ENCODE measurements at places on chromosomes 4 and X.
A peak's percentile ranks its signal among the peaks of the same experiment; 100 is the strongest.

DNA sequence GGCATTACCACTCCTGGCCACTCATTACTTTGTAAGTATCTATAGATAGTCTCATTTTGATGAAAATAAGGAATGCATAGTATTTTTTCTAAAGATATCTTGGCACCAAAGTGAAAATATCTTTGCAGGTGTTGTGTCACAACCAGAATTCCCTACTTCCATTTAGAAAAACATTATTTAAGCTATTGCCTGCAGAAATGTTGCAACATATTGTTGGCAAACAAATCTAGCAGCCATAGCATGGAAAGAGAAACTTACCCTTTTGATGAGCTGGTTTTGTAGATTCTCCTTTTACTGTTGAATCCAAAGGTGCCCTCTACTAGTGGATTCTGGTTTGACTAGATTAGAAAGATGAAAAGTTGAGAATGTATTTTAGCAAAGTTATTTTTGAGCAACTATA is 138.8 kb downstream of the AREG start:
- no peak for DNase-seq

DNA sequence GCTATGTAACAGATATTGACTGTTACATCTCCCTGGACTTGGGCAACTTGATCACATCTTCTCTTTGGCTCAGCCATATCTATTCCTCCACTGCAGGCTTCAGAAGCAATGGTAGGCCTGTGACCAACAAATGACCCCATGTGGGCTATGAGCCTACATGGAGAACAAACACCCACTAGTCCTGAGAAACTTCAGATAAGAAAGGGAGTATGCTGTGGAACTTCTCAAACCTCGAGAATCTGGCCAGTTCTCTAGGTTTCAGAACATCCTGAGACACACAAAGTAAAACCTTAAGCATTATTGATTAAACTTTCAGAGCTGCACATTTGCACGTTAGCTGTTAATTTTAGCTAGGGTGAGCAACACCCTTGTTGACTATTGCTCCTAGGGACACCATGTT is 16.3 kb downstream of the RBMX2 start:
- no peak for DNase-seq

DNA sequence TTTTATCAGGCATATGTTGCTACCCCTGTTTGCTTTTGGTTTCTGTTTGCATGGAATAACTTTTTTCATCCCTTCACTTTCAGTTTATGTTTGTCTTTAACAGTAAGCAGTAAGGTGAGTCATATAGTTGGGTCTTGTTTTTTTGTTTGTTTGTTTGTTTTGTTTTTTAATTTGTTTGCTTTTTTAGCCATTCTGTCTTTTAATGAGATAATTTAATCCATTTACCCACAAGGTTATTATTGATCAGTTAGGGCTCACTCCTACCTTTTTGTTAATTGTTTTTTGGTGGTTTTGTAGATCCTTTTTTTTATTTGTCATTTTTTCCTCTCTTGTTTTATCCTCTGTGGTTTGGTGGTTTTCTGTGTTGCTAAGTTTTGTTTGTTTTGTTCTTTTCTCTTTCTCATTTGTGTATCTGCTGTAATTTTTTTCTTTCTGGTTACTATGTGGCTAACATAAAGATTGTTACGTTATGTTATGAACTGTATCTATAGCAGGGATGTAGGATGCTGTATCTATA is 379.5 kb upstream of the MAD2L1 start:
- DNase-seq: no peak

DNA sequence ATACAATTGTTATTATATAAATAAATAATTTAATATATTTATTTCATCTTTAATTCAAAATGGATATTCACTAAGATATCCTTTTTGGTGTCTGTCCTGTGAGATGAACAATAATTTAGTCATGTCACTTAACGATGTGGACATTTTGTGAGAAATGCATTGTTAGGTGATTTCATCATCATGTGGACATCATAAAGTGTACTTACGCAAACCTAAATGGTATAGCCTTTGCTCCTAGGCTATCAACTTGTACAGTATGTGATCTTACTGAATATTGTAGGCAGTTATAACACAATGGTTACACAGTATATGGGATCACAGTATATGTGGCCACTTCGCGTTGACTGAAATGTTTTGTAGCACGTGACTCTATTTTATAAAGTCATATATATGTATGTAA is 20.2 kb upstream of the CHRNA9 start:
- no peak for DNase-seq

- DNase-seq: no peak
Measured at GRCh38 chrX:150607201-150607600, 38.8 kb downstream of the MTM1 start.

DNA sequence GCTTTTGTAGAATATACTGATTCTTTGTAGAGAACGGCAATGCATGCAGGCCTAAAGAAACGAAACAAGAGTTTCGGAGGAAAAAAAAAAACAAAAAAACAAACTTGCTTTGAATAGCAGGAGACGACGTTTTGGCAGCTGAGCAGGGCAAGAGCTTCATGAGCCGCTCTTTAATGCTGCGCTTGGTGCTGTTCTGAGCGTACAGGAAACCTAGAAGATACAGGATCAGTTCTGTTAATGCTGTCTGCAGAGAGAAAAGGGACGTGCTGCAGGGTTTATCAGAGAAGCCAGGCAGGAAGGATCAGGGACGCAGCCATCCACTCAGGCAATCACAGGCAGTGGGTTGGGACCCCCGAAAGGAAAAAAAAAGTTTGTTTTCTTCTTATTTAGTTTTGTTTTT is 182.2 kb downstream of the PACRGL start:
- no peak for DNase-seq

DNA sequence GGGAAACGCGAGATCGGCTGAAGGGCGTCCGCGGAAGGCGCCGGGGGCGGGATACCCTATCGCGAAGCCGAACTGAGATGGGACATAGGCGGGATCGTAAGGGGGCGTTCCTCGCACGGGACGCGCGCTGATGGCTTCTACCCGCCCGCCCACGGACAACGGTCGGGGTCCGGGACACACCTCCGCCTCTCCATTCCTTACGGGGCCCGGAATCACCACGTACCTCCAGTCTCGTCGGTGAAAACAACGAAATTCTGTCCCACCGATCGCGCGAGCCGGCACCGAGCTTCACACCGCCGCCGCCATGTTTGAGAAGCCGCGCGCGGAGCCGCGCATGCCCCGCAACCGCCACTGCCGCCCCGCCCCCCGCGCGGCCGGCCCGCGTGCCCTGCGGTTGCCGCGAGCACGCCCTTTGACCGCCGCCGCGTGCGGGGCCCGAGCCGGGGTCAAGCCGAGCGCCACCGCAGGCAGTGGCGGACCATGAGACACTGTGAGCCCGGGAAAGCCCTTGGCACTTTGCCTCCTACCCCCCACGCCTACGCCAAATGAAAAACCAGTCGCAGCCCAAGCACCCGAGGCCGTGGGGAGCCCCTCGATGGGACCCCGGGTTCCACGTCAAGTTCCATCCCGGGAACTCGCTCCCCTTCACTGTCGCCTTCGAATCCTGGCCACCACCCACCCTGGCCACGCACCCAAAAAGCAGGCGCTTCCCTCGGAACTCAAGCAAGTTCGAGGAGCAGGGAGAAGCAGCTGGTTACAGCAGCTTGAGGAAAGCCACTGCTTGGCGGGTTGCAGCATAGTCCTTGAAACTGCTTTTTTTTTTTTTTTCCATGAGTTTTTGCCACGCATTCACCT is at the start of gene SCML2:
TSS of gene SCML2 (minus strand) at position 320 of the 855 bp plus-strand sequence. CDS start 20,617 bp downstream, outside the sequence.
- peak; percentile 42 for DNase-seq

- DNase-seq: no peak
Measured at GRCh38 chrX:108439426-108439942, at the start of gene COL4A5. Gene COL4A5, plus strand, starts transcription at chrX:108439838. Its CDS starts 288 bp downstream, at chrX:108440126.

DNA sequence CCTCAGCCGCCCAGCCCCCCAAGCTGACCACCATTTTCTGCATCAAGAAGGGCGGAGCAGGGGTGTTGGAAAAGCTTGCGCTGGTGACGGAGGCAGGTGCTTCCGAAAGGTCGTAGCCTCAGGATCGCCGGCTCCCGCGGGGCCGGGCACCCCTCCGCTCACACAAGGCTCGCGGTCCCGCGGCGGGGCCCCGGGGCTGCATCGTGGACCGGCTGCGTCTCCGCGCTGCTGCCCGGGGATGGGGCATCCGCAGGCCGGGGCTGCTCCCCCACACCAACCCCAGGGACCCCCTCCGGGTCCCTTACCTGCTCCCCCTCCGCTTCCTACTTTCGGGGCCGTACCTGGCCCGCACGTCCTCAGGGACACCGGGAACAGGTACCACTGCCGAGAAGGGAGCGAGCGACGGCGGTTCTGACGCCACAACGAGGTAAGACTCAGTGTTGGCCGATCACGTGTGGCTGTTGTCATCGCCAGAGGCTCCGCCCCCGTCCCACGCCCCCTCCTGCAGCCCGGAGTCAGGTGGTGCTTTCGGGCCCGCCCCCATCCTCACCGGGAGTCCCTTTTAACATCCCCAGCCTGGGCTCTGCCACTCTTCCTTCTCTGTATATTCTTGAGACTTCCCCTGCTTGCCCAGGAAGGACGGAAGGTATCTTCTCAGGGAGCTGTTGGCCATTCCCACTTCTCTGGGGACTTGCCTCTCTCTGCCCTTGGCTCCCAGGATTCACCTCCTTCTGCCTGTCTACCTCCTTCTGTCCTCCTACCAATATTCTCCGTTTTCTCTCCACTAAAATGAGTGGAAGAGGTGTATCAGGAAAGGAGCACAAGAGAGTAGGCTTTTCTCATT is at the start of gene BEX2:
TSS of gene BEX2 (minus strand) at position 436 of the 844 bp plus-strand sequence. CDS start 1,014 bp downstream, outside the sequence.
- DNase-seq: peak; percentile 59

DNA sequence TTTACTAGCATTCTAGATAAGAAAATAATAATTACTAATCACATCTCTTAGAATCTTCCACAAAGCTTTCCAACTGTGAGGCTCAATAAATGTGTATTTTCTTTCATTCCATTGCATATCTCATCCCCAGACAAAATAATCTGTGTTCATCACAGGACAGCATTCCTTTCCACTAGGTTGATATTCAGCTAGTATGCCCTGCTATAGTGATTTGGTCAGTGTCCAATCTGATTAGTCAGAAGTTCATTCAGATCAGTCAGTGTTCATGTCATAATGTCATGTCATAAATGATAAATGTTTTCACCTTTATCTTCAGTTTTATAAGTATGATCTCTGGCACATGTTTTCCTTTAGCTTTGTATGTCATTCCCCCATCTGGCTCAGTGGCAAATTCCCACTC is 611.4 kb downstream of the KCTD8 start:
- no peak for DNase-seq

- DNase-seq: no peak
Measured at GRCh38 chr4:147714575-147715401, 17.1 kb upstream of the ARHGAP10 start.

DNA sequence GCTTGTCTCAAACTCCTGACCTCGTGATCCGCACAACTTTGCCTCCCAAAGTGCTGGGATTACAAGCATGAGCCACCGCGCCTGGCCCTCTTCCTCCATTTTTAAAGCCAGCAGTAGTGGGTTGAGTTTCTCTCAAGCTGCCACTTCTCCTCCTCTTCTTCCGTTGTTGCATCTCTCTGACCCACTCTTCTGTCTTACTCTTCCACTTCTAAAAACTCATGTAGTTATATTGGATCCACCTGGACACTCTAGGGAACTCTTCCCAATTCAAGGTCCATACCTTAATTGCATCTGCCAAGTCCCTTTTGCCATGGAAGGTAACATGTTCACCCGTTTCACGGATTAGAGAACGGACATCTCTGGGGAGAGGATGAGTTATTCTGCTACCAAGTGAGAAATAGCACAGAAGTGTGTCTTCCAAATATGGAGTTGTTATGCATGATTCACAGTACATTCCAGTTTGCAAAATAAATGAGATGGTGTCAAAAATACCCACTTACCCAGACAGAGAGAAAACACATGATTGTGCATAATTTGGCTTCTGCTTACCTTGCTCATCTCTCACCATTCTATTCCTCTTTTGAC is 51.8 kb downstream of the GBA3 start:
- no peak for DNase-seq

DNA sequence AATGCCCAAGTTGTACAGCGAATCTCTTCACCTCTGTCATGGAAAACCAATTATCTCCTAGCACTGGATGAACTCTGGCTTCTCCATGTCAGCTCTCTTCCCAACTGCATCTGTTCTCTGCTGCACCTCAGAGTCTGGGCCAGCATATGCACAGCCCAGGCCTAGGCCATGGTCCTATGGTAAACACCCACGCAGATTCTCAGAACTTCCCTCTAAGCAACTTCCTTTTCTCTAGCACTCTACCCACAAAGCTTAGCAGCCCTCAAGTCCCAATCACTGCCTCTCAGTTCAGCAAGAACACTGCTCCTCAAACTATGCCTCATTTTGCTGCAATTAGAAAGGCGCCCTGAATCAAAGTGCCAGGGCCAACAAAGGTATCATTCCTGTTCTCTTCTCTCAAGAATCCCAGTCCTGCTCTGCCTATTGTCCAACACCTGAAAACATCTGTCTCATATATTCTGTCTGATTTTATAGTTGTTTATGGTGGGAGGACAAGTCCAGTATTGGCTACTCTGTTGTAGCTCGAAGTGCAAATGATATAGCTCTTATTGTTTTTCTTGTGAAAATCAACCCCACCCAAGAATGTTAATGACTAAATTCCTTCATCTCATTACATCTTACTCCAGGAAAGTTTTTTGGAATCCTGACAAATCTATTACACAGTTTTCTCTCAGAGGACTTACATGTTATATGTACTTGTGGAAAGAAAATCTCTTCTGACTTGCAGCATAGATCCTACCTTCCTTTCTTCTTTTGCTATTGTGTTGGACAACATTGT is 85.4 kb downstream of the DCHS2 start:
- DNase-seq: no peak

DNA sequence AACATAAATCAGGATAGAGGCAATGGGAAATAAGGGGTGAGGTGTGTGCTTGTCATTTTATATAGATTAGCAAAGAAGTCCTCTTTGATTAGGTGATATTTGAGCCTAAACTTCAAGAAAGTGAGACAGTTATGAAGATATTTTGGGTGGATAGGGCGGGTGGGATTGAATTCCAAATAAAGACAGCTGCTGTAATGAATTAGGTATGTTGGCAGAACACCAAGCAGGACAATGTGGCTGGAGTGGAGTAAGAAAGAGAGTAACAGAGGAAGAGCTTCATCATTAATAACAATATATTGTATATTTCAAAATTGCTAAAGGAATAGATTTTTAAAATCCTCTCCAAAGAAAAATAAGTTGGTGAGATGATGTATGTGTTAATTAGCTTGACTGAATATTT is 91.0 kb upstream of the CENPE start:
- DNase-seq: no peak

- peak; percentile 65 for DNase-seq
Measured at GRCh38 chr4:6974138-6974848, 64.7 kb downstream of the TBC1D14 start.

GRCh38 chr4:156634612-156635011 is 337.0 kb downstream of the PDGFC start:
- no peak for DNase-seq

DNA sequence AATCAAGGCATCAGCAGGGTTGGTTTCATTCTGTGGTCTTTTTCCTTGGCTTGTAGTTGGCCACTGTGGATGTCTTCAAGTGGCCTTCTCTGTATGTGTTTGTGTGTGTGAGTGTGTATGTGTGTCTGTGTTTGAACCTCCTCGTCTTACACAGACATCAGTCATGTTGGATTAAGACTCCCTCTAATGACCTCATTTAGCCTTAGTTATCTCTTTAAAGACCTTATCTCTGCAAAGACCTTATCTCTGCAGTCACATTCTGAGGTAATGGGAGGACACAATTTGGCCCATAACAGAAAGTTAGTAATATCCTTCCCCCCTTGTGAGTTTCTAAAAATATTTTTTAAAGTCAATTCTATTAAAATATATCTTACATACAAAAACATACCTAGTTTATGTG is 126.7 kb downstream of the EMCN start:
- DNase-seq: no peak

Measured in LoVo (cell line).